ENCODE measurements at places on chromosomes 6 and 20.

- no peak for DNase-seq
Measured at GRCh38 chr20:58019027-58019849, 209.2 kb downstream of the ANKRD60 start.

- DNase-seq = no peak
Measured at GRCh38 chr6:139757784-139758183, 383.3 kb upstream of the CITED2 start.

- DNase-seq = no peak
Measured at GRCh38 chr6:46220352-46221221, 49.8 kb upstream of the ENPP5 start.

DNA sequence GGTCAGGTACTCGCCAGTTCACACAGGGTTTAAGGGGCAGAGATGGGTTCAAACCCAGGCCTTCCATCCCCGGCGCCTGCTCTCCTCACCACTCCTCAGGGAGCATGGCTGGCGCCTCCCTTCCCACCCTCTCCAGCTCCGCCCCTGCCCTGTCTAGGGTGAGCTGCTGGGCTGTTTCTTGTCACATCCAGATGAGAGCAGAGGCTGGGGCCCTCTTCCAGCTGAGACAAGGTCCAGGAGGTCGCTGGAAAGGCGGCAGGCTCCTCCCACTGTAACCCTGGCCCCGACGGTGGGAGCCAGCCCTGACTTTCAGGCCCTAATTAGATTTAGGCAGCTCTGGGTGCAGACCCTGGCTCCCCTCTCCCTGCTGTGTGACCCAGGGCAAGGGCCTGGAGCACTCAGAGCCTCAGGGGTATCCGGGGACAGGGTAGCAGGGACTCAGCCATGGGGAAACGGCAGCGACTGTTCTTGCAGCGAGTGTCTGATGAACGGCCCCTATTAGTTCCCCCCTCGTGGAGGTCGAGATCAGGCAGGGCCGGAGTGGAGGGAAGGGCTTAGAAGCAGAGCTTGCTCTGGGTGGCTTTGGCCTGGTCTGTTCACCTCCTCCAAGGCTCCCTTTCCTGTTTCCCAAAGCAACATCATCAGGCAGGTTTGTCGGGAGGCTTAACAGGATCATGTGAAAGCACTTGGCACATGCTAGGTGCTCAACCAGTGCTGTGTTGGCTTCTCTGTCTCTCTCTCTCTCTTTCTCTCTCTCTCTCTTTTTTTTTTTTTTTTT lies 33.4 kb downstream of the SNAI1 start:
- no peak for DNase-seq

GRCh38 chr6:143233554-143234285 lies 173.0 kb downstream of the AIG1 start:
- no peak for DNase-seq

DNA sequence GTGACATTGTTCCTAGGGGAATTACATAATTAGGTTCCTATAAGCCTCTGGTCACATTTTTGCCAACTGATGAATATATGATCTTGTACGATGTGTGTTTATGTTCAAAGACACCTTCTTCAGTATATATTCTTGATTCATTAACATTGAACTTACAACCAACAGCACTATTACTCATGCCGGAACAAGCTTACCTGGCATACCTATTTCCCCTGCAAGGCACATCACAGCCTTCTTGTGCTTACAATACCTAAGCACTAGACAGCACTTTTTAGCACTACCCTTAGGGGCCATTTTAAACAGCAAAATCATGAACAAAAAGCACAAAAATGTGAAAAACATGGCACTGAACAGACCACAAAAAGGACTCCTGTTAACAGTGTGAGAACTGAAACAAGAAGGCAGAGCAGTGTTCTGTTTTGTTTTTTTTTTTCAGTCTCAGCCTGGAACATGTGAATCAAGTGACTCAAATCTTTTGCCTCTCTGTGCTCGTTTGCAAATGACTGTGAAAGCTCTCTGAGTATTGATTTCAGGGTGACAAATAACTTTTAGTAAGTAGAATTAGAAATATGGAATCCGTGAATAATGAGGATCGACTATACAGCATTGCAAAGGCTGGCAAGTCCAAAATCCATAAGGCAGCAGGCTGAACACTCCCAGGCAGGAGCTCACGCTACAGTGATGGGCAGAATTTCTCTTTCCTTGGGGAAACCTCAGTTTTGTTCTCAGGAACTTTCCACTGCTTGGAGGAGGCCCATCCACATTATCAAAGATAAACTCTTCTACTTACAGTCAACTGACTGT lies 102.3 kb upstream of the TSHZ2 start:
- no peak for DNase-seq

DNA sequence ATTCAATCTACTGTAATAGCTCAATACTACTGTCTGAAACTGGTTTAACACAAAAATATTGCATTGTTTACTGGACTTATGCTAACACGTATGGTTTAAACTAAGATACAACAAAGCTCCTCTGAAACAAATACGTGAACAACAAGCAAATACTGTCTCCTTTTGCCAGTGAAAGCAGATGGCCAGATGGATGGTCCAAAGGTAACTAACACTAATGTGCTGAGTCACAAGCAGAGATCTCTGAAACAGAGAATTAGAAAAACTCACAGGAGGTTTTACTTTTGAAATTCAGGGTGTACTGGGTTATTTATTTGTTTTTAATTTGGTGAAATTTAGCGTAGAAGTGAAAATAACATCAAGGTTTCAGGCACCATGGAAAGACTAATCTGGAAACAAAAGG lies 124.3 kb upstream of the SOX4 start:
- DNase-seq = no peak

- DNase-seq = peak; percentile 26
Measured at GRCh38 chr20:297925-298775, 780 bp downstream of the ZCCHC3 start.

- no peak for DNase-seq
Measured at GRCh38 chr6:159045801-159046200, 1.0 kb upstream of the TAGAP start.

GRCh38 chr6:32154514-32155161 lies 697 bp downstream of the PPT2 start:
- DNase-seq = peak; percentile 40

DNA sequence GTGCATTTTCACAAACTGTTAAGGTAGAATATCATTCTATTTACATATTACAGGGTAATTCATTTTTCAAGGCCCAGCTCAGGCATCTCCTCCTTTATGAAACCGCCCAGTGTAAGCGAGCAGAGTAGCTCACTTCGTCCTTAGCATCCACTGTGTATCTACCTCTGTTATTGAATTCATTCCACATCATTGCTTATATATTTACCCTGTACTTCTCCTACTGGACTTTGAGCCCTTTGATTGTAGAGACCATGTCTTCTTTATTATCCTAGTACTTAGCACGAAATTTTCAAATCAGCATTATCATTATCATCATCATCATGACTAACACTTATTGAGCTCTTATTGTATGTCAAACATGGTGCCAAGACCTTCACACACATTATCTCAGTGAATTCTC lies 76.7 kb downstream of the FRK start:
- DNase-seq = no peak

GRCh38 chr6:15990179-15990578 lies 138.7 kb upstream of the MYLIP start:
- DNase-seq = no peak

- DNase-seq = peak; percentile 55
Measured at GRCh38 chr6:159979136-159979874, 10.4 kb downstream of the IGF2R start.

DNA sequence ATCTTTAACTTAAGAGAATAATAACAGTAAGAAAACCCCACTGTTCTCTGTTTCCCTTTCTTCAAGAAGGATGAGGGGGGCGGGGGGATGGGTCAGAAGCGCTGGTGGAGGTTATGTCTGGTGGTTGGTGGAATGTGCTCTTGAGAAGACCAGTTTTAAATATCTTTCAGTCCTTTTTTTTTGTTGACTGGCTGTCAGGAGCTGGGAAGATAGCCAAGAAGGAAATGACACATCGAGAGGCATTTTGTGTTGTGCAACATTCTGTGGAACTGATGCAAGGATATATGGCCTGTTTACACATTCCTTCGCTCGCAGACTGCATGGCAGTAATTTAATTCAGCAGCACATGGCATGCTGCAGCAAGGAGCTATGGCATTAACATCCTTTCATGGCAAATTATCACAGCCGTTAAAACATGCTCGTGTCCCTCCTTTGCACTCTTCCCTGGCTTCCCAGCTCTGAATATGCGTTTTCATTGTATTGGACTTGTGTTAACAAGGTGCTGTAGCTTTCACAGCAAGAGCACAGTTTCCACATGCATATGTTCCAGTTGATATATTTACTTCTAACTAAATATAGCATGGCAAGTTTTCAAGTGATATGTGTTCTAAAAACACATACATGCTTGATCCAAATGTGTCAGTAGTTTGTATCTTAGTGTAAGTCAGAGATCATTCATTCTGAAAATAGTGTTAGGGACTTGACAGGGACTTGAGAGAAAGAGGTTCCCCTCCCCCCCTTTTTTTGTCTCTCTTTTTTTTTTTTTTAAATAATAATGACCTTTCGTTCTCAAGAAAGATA lies 68.2 kb upstream of the SUPT3H start:
- no peak for DNase-seq

GRCh38 chr6:170437719-170438401 lies 115.2 kb downstream of the PSMB1 start:
- DNase-seq = no peak

DNA sequence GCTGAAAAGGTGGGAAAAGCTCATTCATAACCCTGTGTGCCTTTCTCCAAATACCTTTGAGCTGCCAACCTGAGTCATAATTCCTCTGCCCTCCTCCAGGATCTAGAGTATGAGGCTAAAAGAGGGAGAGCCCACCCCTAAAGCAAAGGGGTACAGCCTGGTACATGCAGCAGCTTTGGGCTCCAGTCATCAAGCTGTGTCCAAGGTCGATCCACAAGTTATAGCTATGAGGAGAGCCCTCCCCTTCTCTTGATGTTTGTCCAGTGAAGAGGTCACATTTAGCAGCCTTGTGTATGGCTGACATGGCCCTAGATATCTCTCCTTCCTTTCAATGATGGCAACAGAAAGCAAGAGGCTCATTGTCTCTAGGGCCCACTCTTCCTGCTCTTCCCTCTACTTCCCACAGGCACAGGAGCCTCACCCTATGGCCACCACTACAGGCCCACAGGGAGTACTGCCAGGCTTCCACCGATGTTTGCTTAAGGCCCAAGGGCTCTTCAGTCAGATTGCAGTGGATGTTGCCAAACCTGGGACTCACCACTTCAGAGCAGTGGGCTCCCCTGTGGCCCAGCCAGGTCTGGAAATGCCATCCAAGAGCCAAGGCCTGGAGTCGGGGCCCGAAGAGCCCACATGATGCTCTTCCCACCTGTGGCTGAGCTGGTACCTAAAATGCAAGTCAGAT lies 176.8 kb downstream of the CD83 start:
- no peak for DNase-seq

- DNase-seq = no peak
Measured at GRCh38 chr6:82211326-82211725, 36.2 kb downstream of the IBTK start.

DNA sequence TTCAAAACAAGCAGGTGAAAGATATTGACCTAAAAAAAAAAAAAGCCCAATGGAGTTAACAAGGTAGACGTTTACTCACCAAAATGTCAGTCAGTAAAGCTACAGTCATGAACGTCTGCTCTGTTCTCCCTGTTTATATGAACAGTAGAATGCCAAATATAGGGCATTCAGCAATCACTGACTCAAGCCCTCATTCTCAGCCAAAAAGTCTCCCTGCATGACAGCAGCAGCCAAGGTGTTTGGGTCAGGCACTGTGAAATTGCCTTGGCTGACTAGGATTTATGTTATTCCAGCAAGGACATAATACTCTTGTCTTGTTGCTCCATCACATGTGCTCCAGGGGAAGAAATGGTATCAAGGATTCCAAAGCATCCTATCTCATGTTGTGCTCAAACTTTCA lies 194.7 kb upstream of the RSPO3 start:
- no peak for DNase-seq

DNA sequence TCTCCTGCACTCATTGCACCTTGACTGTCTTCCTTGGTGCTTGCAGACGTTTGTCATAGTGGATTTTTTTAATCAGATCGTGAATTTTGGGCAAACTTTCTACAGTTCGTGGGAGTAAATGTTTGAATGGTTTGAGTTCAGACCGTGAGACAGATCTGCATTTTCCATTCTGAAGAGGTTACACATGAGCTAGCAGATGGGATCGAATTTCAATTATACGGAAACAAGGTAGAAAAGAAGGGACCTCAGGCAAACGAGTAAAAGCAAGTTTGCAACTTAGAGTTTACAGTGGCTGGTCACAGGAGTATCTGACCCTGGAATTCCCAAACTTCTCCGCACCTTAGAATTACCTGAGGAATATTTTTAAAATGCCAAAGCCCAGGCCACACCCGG lies 17.2 kb upstream of the NCR2 start:
- DNase-seq = no peak

DNA sequence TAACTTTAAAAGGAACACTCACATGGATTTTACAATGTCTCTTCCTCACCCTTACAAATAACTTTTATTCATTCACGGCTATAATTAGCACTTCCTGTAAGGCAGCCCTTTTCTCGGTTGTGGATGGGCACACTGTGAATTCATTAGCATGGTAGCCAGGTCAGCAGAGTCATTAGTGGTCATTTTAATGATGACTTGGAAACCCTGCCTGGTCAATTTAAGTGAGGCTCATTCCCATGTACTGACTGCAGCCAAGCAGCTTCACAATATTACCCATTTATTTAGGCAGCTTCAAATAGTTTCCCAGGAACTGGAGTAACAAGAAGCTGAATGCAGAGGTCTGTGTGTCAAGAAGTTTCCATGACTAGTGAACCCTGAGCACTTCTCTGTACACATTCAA lies 248.8 kb downstream of the KHDC1L start:
- DNase-seq = no peak

- no peak for DNase-seq
Measured at GRCh38 chr6:116396441-116396840, 25.7 kb downstream of the DSE start.

DNA sequence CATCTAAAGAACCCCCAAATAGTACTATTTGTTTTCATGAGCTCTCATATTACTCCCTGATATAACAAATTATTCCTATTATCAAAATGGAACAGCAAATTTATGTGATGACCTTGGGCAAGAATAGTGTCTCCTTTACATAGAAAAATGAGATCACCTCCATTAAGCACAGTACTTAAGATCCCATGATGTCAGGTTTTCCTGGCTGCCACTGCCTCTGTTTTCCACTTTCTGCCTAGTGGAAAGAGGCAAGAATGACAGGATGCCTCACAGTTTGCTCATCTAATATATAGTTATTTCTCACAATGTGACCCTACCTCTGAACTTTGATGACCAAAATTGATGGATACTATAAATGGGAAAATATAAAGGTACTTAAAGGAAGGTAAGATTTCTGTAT lies 260.1 kb upstream of the SGK1 start:
- DNase-seq = no peak

GRCh38 chr20:37796733-37797132 lies 102.9 kb downstream of the CTNNBL1 start:
- no peak for DNase-seq

DNA sequence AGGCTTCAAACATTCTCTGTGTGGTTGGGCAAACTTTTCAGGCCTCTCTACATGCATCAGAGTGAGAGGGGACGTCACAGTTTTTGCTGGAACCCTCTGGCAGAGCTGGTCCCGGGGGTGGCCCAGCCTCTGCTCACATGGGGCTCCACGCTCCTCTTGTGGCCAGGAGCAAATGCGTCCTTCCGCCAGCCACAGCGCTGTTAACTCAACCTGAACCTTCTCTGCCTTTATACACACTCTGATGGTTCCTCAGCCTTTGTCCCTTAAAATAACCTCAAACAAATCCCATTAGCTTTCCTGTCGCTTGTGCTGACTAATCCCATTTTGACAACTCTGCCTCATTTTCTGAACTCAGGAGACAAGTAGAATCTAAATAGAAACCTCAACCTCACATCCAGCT lies 39.4 kb upstream of the TGM6 start:
- DNase-seq = no peak
